Glutamatergic neuron (in vitro differentiated cells): ENCODE measurements at places on chromosomes 4 and X.

GRCh38 chr4:145298885-145299284 lies 118.5 kb upstream of the OTUD4 start:
- no peak for DNase-seq
- H3K27ac ChIP-seq = no peak overlapping the region
- H3K27me3 ChIP-seq = peaks cover 2% of the 10 kb centered on the region
- H3K4me1 ChIP-seq = no peaks in the 10 kb centered on the region
- H3K4me3 ChIP-seq = no peak overlapping the region
- no peaks in the 10 kb centered on the region for H3K36me3 ChIP-seq

GRCh38 chr4:142858446-142858845 lies 12.3 kb upstream of the INPP4B start:
- peaks cover 2% of the 10 kb centered on the region for H3K27me3 ChIP-seq
- no peaks in the 10 kb centered on the region for H3K36me3 ChIP-seq
- H3K4me1 ChIP-seq = no peaks in the 10 kb centered on the region
- no peak overlapping the region for H3K4me3 ChIP-seq
- DNase-seq = no peak
- H3K27ac ChIP-seq = no peak overlapping the region

DNA sequence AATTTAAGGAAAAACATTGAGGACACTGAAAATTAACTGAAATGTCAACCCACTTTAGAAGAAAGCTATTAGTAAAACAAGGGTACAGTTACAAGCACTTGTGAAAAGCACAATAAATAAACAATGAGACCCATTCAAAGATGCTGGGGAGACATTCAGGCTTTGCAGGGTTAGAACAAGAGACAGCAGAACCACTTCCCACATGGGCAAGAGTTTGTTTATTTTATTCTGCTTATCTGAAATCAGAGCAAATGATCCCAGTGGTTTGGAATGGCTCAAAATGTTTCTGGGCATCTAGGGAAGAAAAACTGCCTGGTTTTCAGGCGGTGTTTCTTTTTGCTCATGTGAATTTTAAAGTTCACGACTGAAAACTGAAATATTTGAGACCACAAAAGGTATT lies 42.4 kb downstream of the PPP3CA start:
- H3K27me3 ChIP-seq = no peaks in the 10 kb centered on the region
- no peak overlapping the region for H3K4me3 ChIP-seq
- no peaks in the 10 kb centered on the region for H3K36me3 ChIP-seq
- no peak for DNase-seq

DNA sequence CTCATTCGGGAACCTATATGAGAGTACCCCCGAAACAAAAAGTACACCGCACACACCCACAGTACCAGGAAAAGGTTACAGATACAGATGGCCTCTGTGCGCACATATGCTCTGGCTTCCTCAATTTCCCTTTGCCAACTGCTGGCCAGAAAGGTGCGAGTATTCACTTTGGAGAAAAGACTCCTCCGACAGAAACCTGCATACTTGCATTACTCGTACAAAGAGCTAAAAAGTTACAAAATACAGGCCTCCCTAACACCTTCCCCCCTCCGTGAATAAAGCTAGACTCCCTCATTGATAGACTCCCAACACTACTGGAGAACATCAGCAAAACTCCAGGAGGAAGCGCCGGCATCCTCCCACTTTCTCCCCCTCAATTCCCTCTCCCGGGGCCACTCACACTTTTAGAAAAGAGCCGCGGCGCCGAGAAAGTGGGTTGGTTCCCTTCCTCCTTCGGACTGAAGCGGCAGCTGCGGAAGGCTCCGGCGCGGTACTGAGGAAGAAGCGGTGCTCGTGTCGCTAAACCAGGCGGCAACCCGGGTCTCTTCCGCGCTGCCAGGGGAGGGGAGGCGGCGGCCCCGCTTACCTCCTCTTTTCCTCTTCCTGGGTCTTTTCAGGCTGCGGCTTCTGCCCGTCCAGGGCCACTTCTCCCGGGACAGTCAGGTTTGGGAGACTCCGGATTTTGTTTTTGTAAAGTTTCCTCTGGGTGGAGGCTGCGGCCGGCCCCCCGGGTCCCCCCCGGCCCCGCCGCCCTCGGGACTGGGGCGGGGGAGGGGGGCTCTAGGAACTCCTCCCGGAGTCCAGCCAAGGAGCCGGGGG lies 1.1 kb downstream of the FBXW7 start:
- H3K4me3 ChIP-seq = peak overlapping the region; percentile 94
- H3K36me3 ChIP-seq = no peaks in the 10 kb centered on the region
- H3K27me3 ChIP-seq = peaks cover 11% of the 10 kb centered on the region
- H3K27ac ChIP-seq = peak overlapping the region; percentile 89
- DNase-seq = peak; percentile 52

GRCh38 chr4:150464523-150464922 lies 117.4 kb upstream of the MAB21L2 start:
- H3K36me3 ChIP-seq = no peaks in the 10 kb centered on the region
- no peaks in the 10 kb centered on the region for H3K27me3 ChIP-seq
- no peak for DNase-seq
- peaks cover 5% of the 10 kb centered on the region for H3K4me1 ChIP-seq
- no peak overlapping the region for H3K27ac ChIP-seq

DNA sequence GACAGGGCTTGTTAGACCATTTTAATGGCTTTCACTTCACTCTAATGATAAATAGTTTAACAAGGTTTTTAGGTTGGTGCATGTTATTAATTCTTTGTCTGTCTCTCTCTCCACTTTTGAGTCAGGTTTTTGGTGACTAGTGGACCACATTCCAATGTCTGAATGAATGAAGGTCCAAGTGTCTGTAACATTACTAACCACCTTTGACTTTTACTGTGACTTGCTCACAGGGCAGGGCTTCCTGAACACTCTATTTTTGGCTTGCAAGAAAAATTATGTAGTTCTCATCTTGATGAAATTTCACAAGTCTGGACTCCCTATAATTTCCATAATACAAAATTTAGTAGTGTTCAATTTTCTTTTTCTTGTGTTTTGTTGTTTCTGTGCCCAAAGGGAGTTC lies 78.9 kb upstream of the BMPR1B start:
- peaks cover 5% of the 10 kb centered on the region for H3K4me1 ChIP-seq
- peaks cover 2% of the 10 kb centered on the region for H3K27me3 ChIP-seq
- no peak overlapping the region for H3K4me3 ChIP-seq
- DNase-seq = no peak
- H3K36me3 ChIP-seq = no peaks in the 10 kb centered on the region

DNA sequence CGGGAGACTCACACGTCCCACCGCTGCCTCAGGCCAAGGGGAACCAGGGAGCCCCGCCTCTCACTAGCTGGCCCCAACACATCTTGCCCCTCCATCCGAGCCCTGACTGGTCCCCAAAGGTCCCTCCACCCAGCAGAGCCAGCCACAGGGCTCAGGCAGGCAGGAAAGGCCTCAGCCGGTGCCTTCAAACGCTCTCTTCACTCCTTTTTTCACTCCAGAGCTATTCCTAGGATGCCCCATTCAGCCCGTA lies 1.5 kb upstream of the ARHGAP4 start:
- H3K36me3 ChIP-seq = no peaks in the 10 kb centered on the region
- peaks cover 4% of the 10 kb centered on the region for H3K4me1 ChIP-seq
- DNase-seq = no peak
- peaks cover 3% of the 10 kb centered on the region for H3K27me3 ChIP-seq

DNA sequence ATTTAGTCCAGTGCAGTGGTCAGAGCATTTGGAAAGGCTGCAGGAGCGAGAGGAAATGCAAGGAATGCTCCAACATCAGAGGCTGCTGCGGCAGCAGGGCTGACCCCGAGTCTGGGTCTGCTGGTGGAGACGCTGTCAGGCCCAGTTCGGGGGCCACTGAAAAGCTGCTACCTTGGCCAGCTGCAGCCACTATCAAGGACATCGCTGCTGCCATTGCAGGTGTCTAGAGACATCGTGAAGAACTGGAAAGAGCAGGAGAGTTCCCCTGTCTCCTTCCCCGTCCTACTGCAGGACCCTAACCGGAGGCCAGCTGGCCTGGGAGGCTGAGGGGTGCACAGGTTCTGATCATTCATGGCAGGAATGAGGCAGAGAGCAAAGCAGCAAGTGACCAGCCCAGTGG lies 29.5 kb upstream of the GPR78 start:
- H3K27me3 ChIP-seq = peaks cover 2% of the 10 kb centered on the region
- no peak overlapping the region for H3K4me3 ChIP-seq
- H3K36me3 ChIP-seq = no peaks in the 10 kb centered on the region
- no peak for DNase-seq

GRCh38 chr4:74534121-74534520 lies 89.2 kb downstream of the AREG start:
- H3K4me3 ChIP-seq = no peak overlapping the region
- H3K27ac ChIP-seq = no peak overlapping the region
- DNase-seq = no peak
- no peaks in the 10 kb centered on the region for H3K27me3 ChIP-seq

DNA sequence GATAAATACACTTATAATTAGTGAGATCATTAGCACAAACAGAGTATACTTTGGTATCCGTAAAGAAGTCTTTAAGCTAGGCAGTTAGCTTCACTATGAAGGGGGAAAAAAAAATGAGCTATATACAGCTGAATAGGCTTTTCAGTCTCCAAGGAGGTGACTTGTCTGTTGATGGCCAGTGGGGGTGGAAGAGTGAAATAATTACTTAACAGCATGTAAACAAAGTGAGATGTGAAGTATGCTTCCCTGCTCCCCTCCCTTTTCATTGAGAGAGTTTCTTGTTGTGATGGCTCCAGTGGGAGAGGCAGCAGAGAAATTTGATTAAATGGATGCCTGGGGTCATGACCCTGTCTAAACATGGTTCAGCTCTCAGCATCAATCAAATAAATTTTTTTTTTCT lies 180.9 kb downstream of the DACH2 start:
- no peak overlapping the region for H3K27ac ChIP-seq
- peaks cover 13% of the 10 kb centered on the region for H3K4me1 ChIP-seq
- no peaks in the 10 kb centered on the region for H3K27me3 ChIP-seq
- H3K4me3 ChIP-seq = no peak overlapping the region
- H3K36me3 ChIP-seq = no peaks in the 10 kb centered on the region
- DNase-seq = no peak
